AG10803 (cell line): ENCODE measurements at places on chromosomes 4 and X.

- no peak for DNase-seq
Observed at GRCh38 chrX:72046447-72046846, 85.3 kb downstream of the RTL5 start.

DNA sequence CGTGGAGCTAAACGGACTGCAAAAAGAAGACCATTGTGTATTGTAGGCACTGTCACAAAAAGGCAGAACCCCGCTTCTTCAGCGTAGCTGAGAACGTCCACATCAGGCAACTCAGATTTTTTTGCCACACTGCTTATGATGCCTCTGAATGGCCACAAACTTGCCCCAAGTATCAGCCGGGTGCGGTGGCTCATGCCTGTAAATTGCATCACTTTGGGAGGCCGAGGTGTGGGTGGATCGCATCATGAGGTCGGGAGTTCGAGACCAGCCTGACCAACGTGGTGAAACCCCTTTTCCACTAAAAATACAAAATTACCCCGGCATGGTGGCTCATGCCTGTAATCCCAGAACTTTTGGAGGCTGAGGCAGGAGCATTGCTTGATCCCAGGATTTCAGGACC, 14.9 kb upstream of the IL3RA start:
- no peak for DNase-seq

- DNase-seq, result no peak
Observed at GRCh38 chr4:40299811-40300292, 35.3 kb upstream of the CHRNA9 start.

DNA sequence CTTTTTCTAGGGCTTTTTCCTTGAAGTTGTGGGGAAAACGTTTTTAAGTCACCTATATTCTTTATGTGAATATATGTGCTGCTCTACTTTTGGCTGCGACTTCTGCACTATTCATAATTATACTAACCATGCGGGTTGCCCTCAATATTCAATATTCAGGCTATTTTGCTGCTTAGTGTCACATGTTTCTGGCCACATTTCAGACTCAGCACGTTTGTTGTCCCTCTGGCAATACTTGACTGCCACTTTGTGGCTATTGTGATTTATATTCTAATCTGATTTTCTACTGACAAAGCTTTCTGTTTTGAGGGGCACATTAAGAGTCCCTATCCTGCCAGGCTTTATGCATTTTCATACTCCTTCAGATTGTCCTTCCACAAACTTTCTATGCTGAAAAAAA, 63.9 kb upstream of the CT45A1 start:
- no peak for DNase-seq

GRCh38 chr4:16289897-16290554, 63.8 kb upstream of the TAPT1 start:
- DNase-seq, result peak; percentile 40

GRCh38 chr4:81960961-81961360, 412.8 kb downstream of the HNRNPD start:
- DNase-seq, result no peak

DNA sequence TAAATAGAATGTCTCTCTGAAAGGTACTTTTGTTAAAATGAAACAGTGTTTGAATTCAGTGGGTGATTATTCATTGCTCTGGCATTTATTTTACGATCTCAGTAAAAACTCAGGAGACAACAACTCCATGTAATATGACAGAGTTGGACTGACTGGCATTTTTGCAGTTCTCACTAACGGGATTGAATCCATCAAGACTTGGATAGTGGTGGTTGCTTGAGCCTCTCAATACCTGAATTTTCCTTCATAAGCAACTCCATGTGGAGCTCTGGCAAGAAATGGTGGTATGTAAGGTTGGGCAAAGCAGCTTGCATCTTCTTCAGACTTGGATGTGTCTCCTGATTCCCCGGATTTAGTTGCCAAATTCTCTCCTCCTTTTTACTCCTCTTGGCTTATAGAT, 72.7 kb downstream of the FRMPD4 start:
- peak; percentile 60 for DNase-seq

DNA sequence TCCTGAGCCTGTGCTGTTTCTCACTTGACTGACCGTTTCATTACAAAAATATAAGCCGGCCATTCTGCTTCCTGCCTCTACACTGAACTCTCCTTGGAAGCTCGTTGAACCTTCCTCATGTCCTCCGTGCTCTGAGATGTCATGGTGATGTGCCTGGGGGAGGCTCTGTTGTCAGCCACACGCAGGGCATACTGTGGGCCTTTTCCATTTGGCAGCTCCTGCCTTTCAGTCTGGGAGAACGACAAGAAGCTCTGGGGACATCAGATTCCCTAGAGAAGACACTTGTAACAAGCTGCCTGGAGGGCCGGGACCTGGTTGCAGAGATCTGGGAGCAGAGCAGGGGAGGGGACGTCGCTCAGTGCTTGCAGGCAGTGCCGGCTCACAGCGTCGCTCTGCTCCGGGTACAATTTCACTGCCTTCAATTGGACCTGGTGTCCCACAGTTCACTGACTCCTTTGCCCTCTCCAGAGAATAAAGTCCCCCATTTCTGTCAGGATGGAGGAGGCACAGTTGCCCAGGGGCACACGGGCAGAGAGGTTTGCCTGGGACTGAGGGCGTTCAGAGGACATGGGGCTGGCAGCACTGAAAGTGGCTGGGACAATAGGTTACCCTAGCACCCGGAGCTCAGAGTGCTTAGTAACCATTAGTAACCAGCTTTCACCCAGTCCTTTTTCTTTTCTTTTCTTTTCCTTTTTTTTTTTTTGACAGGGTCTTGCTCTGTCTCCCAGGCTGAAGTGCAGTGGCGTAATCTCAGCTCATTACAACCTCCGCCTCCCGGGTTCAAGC, 19.1 kb upstream of the MECP2 start:
- no peak for DNase-seq

- DNase-seq, result peak; percentile 68
Observed at GRCh38 chr4:26576231-26576739, 7.6 kb upstream of the TBC1D19 start.

- DNase-seq, result peak; percentile 42
Observed at GRCh38 chrX:153609917-153610835, 11.2 kb upstream of the CCNQ start.
